ENCODE measurements at places on chromosomes 13 and 19.

DNA sequence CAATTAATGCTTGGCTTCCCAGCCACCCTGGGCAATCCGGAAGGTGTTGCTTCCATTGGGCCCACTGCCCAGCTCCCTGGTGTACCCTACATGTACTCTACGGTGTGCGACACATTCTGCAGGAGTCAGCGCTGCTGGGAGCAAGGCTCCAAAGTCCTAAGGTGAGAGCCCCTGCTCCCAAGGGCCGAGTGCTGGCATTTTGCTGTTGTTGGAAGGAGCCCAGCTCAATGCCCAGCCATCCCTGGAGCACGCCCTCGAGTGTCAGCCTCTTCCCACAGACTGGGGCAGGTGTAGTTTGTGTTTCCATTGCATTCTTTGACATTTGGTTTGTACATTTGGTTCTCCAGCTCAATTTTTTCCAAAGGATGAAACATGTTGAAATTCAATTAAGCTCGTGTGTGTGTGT is 64.6 kb downstream of the GGACT start:
- DNase-seq, result no peak

GRCh38 chr13:112795277-112795676 is 105.4 kb downstream of the ATP11A start:
- no peak for DNase-seq

- DNase-seq, result no peak
Observed at GRCh38 chr19:12000152-12000981, 35.1 kb downstream of the ZNF433 start.

- DNase-seq, result peak; percentile 71
Observed at GRCh38 chr13:113981194-113981605, 7.3 kb upstream of the C13orf46 start.

DNA sequence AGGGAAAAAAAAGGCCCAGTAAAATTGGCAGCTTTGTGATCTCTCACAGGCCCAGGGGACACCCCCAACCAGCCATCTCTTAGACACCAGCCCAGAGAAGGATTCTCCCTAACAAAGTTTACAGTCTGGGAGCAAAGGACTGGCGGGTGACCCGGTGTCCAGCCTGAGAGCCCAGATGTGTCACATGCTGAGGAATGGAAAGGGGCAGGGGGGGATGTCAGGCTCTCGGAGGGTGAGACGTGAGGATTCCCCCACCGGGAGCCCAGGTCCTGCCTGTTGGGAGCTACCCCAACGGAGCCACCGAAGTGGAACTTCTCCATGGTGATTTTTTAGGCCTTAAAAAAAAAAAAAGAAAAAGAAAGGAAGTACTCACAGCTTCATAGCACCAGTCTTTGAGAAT is 4.8 kb upstream of the CTXN1 start:
- no peak for DNase-seq

- no peak for DNase-seq
Observed at GRCh38 chr13:64755961-64756360, 2474.2 kb downstream of the PCDH9 start.

- no peak for DNase-seq
Observed at GRCh38 chr13:109631069-109631468, 155.3 kb downstream of the IRS2 start.

DNA sequence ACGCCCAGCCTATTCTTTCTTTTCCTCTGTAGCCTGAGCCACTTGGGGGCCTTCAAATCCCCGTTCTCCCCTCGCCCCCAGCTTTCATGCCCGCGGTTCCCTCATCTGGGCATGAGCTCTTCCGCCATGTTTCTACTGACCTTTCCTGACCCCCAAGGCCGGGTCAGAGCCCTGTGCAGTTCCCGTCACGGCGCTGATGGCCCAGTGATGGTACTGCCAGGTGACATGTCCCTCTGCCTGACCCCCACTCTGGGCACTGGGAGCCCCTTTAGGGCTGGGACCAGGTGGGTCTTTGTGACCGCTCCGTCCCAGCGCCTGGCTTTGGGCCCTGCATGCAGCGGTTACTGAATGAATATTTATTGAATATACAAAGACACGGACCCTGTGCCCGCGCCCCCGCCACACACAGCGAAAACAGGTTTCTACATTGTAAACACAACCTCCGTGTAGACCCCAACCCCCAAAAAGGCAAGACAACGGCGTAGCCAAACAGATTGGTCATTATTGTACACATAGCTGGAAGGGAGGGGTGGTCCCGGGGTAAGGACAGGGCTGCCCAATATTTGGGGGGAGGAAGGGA is 7.7 kb downstream of the GPR108 start:
- DNase-seq, result no peak

- no peak for DNase-seq
Observed at GRCh38 chr19:50959731-50960500, 7.1 kb upstream of the KLK5 start.

GRCh38 chr13:48975101-48975855 is 434 bp upstream of the FNDC3A start:
- peak; percentile 16 for DNase-seq

GRCh38 chr19:1507763-1508506 is 4.9 kb downstream of the ADAMTSL5 start:
- DNase-seq, result peak; percentile 80

GRCh38 chr19:47444388-47444821 is 25.1 kb upstream of the MEIS3 start:
- no peak for DNase-seq

GRCh38 chr19:35213663-35214632 is 14.6 kb downstream of the FAM187B start:
- DNase-seq, result peak; percentile 57

GRCh38 chr19:7461841-7462629 is 26.8 kb downstream of the PEX11G start:
- no peak for DNase-seq

DNA sequence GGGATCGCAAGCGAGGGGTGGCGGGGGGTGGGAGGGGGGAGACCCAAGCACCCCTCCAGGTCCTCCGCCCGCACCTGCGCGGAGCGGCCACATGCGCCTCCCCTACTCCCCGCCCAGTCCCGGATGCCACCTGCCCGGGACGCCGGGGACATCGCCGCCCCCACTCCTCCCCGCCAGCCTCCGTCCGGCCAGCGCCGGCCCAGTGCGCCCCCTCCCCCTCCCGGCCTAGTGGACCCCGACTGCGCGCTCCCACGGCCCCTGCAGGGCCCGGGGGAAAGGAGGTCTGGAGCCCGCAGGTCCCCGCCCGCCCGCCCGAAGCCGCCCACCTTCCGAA is 263 bp downstream of the RHPN2 start:
- no peak for DNase-seq

- DNase-seq, result no peak
Observed at GRCh38 chr19:5864725-5865486, 5.4 kb downstream of the FUT5 start.

DNA sequence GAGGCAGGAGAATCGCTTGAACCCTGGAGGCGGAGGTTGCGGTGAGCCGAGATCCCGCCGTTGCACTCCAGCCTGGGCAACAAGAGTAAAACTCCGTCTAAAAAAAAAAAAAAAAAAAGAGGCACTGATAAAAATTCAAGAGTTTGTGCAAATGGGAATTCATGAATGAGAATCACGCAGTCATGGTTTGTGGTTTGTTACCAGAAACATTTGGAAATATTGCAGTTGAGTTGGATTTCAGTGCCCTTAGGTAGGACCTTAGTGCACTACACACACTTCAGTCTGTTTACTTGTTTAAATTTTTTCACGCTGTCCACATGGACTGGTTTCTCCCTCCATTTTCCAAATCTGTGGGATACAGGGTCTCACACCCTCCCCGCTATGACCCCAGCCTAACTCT is 28.4 kb downstream of the ZNF844 start:
- DNase-seq, result no peak

GRCh38 chr13:99590519-99591011 is 89.3 kb downstream of the TM9SF2 start:
- no peak for DNase-seq

DNA sequence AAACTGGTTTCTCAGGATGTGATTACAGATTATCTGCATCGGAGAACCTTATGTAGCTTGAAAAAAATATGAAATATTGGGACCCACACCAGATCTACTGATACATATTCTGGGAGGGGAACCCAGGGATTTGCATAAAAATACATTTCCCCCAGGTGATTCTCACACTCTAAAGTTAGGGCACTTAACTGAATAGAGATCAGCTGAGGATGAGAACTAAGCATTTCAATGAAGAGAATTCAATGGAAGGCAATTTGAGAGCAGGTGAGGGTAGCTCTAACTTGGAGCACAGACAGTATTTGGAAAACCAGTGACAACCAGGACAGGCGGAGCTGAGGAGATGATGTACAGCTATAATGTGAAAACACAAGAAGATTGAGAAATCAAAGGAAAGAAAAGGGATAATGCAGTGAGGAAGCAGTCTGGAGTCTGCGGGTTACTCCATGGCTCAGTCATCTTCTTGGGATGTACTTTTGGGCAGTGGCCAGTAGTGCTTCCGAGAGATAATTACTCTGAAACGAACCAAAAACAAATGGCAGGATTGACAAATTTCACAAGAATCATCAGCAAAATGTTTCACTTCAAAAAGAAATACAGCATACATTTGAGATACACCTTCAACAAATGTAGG is 6.1 kb upstream of the OXGR1 start:
- DNase-seq, result no peak

GRCh38 chr13:89401264-89401675 is 1730.1 kb downstream of the SLITRK5 start:
- no peak for DNase-seq

DNA sequence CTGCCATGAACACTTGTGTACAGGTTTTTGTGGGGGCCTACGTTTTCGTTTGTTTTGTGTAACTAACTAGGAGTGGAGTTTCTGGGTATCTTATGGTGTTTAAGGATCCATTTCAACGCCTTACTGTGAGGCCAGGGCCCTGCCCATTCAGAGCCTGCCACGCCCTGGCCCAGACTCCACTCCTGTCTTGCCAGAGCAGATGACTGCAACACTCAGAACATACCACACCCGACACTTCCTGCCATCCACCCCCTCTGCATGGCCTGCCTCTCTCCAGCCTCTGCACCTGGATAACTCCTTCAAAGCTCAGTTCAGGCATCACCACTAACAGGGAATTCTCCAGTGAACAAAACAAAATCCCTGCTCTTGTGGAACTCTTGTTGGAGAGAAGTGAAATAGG is 43.2 kb downstream of the RGCC start:
- no peak for DNase-seq

GRCh38 chr19:3907626-3908265 is 25.1 kb upstream of the NMRK2 start:
- DNase-seq, result no peak

GRCh38 chr19:58262922-58263296 is 15.8 kb upstream of the ZNF8 start:
- no peak for DNase-seq

DNA sequence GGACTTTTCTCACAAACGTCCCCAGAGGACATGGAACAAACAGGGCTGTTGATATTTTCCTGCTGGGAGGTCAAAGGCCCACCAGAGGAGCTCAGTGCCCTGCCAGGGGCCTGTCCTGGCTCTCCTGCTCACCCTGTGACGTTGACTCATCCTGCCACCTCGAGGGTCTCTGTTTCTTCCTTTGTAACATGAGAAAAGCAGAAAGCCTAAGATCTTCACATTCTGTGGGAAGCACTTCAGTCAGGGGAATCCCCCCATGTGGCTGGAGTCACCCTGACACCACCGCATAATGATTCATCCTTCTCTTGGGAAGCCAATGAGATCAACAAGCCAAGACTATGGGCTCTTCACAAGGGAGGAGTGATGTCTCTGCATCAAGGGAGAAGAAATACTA is 147.9 kb downstream of the KATNAL1 start:
- no peak for DNase-seq
